ENCODE measurements at places on chromosomes 7 and 10.

GRCh38 chr10:58480321-58480720 is 32.4 kb upstream of the BICC1 start:
- no peak for DNase-seq

GRCh38 chr7:147535701-147536111 is 1054.9 kb upstream of the C7orf33 start:
- DNase-seq, result peak; percentile 73

GRCh38 chr10:92847202-92847864 is 987 bp upstream of the EXOC6 start:
- DNase-seq, result peak; percentile 61

GRCh38 chr7:6250364-6250833 is 22.0 kb downstream of the CYTH3 start:
- no peak for DNase-seq

- DNase-seq, result no peak
These were observed 124.1 kb downstream of the SMURF1 start for GRCh38 chr7:99019523-99020412.

- DNase-seq, result no peak
These were observed 24.9 kb downstream of the TCAF1 start for GRCh38 chr7:143877098-143877497.

GRCh38 chr7:101633511-101633910 is 4.4 kb upstream of the MYL10 start:
- no peak for DNase-seq

- no peak for DNase-seq
These were observed 238.5 kb downstream of the ADARB2 start for GRCh38 chr10:1498746-1499358.

DNA sequence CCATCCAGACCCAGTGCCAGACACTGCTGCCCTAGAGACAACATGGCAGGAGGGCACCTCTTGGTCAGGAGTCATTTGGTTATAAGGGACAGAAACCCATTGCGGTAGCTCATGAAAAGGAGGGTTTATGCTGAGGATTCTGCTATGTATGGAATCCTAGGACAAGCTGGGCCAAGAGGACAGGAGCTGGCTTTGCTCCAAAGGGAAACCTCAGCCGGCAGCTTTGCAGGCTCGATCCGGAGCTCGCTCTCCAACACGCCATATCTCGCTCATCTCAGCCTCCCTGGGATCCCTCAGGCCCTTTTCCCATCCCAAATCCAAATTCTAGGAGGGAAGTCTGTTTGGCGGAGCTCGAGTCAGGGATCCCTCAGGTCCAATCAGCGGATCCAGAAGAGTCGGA is 345.7 kb downstream of the GLRX3 start:
- no peak for DNase-seq

- no peak for DNase-seq
These were observed 147.1 kb upstream of the ASAH2 start for GRCh38 chr10:50398381-50398780.

DNA sequence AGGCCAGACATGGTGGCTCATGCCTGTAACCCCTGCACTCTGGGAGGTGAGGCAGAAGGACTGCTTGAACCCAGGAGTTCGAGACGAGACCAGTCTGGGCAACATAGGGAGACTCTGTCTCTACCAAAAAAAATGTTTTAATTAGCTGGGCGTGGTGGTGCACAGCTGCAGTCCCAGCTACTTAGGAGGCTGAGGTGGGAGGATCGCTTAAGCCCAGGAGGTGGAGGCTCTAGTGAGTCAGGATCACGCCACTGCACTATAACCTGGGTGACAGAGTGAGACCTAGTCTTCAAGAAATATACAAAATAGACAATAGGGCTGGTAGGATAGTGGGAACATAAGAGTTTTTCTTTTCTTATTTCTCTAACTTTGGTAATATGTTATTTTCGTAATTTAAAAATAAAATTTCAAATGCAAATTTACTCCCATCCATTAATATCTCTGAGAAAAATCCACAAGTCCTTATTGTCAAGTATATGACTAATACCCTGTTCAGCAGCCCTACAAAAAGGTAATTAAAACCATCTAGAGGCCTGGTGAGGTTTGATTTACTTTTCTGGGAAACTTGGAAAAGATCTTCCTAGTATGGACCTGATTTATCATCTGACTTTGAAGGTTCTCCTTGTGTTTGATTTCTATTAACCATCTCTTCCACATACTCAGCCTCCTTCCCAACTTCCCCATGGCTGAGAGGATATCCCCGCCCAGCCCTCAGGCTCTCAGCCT is 50.0 kb downstream of the CREB3L2 start:
- DNase-seq, result no peak

GRCh38 chr10:100740476-100741377 is 4.7 kb upstream of the PAX2 start:
- DNase-seq, result no peak

DNA sequence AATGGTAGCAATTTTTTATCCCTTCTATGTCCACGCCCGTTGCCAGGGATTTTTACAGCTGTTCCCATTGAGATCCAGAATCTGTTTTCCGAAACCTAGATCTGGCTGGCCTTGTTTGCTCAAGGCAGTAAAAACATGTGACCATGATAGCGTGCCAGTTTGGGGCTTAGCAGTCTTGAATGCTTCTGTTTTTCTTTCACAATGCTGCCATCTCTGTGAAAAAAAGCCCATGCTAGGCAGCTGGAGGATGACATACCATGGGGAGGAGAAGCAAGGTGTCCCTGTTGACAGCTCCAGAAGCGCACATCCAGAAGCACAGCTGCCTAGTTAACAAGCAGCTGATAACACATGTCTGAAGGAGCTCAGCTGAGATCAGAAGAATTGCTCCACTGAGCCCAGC is 2.2 kb upstream of the ZNF92 start:
- DNase-seq, result no peak

- DNase-seq, result peak; percentile 57
These were observed 852 bp upstream of the KLF6 start for GRCh38 chr10:3785851-3786271.

DNA sequence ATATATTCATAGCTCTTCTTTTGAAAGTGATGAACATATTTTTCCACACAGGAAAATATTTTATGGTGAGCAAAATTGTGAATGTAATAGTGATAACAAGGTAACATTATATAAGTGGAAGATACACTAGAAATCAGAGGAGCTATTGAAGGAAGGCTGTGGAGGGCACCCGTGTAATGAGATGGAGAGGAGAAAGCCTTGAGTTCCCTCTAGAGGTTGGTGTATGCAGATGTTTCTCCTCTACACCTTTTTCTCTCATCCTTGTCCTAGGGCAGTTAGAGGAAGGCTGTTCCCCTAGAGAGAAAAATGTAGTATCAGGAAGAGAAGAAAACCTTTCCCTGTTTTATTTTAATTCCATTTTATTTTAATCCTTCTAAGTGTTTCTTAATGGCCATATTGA is 54.6 kb upstream of the NRG3 start:
- DNase-seq, result peak; percentile 44

DNA sequence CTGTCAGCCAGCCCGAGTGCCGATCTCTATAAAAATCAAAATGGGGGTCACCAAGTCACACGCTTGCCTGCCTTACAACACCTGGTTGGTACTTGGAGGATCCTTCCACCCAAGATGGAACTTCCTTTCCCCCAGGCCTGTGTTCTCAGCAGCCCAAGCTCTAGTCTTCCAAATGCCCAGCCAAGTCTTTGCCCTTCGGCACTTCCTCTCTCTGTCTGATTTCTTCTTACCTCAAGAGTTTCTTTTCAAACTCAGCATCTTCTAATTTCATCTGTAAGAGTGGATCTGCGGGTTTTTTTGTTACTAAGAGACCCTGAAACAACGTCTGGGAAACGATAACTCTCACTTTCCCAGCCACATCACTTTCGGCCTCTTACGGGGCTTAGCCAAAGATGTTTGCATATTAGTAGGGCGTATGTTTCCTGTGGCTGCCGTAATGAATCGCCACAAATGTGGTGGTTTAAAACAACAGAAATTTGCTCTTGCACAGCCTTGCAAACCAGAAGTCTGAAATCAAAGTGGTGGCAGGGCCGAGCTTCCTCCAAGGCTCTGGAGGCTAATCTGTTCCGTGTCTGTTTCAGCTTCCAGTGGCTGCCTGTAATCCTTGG is 219.9 kb downstream of the TCF7L2 start:
- DNase-seq, result no peak

DNA sequence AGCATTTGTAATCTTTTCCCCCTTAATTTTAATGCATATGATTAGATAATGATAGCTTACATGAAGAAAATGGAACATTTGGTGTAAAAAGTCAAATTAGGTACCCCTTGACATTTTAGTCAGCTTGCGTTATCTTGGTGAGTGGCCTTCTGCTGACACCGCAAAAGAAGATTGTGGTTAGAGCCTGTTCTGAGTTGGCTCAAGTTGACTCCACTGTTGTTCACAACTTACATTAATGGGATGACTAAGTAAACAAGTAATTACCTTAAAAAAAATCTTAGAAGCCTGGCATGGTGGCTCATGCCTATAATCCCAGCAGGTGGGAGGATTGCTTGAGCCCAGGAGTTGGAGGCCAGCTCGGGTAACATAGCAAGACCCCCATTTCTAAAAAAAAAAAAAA is 24.2 kb downstream of the TRRAP start:
- no peak for DNase-seq

DNA sequence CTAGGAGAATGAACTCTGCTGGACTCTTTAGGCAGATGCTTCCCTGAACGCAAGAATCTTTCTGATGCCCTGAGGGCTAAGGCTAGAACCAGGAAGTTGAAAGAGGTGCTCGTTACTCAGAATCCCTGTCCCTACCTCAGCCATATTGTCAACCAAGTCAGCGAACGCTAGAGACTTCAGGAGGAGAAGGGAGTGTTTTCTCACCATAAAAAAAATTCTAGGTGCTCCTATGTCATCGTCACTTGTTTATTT is 359.4 kb downstream of the PRPF18 start:
- DNase-seq, result no peak

- DNase-seq, result no peak
These were observed 35.8 kb downstream of the GBX1 start for GRCh38 chr7:151131592-151132293.

DNA sequence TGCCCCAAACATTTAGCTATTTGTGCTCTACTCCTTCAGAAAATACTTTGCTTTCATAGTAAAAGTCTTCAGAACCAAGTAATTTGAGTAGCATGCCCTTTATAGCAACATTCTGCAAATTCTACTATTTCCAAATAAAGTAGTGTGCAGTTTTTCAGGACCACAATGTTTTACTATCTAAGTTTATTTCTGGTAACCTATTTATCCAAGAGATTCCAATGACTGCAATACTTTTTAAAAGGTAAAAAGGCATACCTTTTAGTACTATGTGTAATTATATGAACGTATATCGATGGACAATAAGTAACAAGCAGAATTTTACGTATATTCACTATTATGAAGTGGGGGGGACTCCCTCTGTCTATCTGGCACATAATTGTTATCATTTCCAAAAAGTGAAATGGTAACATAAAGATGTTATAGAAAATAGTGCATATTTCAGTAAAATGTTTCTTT is 6.9 kb upstream of the CAV2 start:
- no peak for DNase-seq

DNA sequence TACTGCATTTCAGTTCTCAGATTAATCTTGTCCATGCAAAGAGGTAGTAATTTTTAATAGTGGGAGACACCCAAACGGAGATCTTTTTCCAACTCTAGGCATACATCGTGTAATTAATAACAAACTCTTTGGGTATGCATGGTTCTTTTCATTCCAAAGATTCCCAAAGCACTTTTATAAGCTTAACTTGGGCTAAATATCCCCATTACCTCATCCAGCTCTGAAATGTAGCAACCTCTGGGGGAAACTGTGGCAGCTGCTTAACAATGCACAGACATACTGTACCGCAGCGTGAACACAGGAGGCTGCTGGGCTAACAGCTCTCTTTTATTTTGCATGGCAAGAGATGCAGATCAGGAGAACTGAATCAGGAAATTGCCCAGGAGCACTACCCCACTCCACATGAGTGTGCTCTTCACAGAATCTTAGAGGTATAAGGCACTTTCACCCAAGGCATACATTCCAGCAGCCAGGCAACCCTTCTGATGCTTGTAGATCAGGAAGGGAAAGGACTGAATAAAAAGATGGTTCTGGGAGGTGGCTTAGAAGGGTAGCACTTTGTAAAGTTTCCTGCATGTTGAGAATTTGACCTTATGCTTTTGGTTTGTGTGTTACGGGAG is 114.4 kb upstream of the GLI3 start:
- no peak for DNase-seq

- DNase-seq, result peak; percentile 17
These were observed 7.6 kb upstream of the ARMS2 start for GRCh38 chr10:122446668-122447423.

DNA sequence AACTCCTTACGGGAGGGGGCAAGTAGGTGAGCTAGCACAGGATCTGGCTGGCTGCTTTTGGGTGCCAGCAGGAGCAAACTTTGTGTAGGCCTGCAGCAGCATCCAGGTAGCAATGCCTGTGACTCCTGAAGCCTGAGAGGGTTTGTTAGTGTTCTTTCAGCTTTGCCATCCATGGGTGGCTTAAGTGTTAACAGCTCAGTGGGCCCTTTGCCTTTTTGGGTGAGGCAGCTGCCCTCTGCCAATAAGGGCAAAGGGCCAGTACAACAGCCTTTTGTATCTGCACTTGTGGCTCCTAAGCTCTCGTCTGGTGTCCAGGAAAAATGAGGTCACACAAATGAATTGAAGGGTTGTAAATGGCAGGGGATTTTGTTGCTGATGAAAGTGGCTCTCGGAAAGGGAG is 359.0 kb upstream of the CHRM2 start:
- DNase-seq, result no peak

DNA sequence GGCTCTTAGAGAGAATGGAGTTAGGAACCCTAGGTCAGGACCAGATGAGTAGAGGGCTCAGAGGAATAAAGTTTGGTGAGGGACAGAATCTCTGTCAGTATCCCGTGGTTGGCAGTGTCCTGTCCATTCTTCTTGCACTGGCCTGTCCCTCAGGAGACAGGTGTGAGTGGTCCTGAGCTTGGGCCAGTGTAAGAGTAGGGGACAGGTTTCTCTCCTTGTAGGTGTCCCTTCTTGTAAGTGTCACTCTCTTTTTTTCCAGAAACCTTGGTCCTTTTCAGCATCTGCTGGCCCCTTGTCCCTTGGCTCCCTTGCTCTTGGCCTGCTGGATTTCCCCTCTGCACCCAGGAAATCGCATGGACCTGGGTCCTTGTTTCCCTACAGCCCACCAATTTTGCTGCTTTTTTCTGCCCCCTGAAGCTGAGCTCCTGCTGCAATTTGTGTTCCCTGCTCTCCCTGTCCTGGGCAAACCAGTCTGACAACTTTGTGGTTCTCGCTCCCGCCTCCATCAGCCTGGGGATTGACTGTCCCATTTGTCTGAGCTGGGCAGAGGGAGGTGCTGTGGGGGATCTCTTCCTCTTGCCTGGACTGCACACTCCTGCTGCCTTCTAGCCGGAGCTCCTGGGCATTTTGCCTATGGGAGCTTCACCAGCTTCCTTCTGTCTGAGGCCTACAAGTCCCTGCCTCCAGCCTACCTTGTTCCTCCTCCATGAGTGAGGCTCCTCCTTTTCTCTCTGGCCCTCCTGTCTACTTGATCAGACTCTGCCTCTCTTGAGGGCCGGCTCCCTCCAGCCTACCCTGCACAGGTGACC is 6.5 kb downstream of the TSPAN14 start:
- peak; percentile 45 for DNase-seq

- no peak for DNase-seq
These were observed 23.2 kb downstream of the NKX2-3 start for GRCh38 chr10:99555825-99556523.

All from HT1080 (cell line).